ENCODE measurements at places on chromosomes 11 and 22.

DNA sequence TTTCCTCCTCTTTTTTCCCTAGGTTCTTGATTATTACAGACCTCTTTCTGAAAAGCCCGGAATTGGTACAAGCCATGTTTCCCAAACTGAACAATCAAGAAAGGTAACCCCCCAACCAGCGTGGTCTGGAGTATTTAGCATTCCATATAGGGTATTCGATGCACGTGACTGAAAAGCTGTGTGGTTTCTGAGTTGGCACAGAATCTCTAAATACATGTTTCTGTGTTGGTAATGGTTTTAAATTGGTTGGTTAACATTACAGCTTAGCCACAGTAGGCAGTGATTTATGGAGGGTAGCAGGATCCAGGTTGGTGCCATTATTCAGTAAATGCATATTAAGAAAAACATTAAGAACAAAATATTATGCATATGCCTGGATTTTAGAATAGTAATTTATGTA is 46.8 kb downstream of the ATXN10 start:
- no peak for DNase-seq

GRCh38 chr22:45101515-45102227 is 62.1 kb upstream of the NUP50 start:
- peak; percentile 77 for DNase-seq

DNA sequence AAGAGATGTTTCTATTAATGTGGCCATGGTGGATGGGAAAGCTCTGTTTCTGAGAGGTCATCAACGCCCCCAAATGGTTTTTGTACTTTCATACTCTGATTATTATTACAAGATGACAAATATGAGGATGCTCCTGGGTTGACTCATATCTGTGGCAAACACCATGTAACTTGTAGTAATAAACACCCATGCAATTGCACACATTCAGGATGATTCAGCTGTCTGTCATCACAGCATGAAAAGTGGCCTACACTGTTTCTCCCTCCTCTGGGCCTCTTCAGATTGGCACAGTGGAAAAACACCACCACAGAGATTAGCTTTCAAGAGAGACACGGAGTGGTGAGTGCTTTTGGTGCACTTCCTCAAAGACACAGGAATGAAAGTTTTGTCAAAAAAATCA is 85.4 kb downstream of the MTNR1B start:
- DNase-seq: no peak

GRCh38 chr11:2586087-2586792 is 113.6 kb downstream of the KCNQ1OT1 start:
- no peak for DNase-seq

DNA sequence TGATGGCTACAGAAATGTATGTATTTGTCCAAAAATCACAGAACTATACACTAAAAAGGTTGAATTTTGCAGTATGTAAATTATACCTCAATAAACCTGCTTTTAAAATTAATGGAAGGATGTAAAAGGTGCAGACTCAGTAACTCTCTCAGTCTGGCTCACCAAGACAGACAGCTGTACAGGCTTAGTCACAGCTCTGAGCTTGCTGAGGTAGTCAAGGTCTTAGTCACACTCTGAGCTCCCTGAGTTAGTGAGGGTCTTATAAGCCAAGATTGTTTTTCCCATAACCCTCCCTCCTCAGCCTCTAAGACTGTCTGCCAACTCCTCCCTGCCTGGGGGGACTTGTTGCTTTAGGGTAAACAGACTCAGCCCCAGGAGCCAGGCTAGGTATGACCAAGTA is 59.3 kb upstream of the IZUMO1R start:
- DNase-seq: no peak

- no peak for DNase-seq
Measured at GRCh38 chr11:13160346-13160745, 117.2 kb upstream of the BMAL1 start.

GRCh38 chr11:68925611-68926010 is 21.9 kb downstream of the IGHMBP2 start:
- DNase-seq: no peak

DNA sequence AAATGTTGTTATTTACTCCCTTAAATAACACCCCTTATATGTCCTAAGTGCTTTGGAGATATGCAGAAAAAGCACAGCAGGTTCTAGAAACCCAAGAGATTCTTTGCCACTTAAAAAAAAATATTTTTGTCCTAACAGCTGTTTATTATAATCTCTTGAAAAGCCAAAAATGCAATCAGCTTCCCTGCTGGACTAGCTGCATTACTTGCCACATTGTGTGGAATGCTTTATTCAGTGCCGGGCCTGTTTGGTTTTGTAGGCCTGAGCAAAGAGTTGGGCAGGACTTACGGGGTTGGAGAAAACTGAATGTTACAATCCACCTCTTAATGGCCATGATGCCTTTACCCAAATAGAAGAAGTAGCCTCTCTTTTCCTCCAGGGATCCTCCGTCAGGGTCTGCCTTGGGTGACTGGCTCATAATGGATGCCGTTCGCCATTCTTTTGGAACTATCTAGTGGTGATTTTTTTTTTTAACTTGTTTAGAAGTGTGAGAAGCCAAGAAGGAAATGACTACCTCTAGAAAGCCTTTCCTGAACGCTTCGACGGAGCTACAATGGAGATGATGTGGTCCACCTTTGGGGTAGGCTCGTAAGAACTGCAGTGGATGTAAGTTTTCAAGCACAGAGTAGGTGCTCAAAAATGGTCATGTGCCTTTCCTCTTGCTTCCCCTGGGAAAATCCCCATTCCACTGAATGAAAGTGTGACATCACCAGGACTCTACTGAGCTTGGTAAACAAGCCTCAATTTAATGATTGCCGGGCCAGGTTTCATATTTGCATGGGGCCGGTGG is 241.3 kb upstream of the NCAM1 start:
- DNase-seq: no peak

DNA sequence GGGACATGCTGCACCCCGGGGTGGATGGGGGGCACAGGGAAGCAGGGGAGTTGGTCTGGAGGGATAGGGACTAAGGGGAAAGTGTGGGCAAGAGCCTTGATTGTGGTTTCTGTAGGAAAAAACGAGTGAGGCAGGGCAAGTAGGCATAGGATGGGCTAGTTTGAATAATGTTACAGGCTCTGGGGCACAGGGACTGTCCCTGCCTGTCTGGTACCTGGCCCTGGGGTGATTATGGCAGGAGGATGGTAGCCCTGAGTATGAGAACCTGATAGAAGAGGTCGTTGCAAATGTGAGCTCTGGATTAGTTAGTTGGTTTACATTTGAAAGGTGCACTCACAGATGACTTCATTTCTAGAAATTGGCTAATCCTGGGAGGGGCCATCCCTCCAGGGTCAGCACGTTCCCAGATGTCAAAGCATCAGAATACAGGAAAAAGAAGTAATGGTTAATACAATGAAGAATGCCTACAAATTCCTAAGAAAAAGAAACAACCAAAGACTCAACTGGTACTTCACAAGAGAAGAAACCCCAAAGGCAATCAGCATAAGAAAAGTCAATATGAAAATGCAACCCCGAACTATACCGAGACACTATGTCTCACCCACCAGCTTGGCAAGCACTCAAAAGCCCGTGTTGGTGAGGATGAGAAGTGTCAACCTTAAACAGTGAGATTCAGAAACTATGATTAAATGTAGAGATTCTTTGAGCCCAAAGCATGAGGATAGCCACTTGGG is 11.3 kb upstream of the SMIM38 start:
- no peak for DNase-seq

DNA sequence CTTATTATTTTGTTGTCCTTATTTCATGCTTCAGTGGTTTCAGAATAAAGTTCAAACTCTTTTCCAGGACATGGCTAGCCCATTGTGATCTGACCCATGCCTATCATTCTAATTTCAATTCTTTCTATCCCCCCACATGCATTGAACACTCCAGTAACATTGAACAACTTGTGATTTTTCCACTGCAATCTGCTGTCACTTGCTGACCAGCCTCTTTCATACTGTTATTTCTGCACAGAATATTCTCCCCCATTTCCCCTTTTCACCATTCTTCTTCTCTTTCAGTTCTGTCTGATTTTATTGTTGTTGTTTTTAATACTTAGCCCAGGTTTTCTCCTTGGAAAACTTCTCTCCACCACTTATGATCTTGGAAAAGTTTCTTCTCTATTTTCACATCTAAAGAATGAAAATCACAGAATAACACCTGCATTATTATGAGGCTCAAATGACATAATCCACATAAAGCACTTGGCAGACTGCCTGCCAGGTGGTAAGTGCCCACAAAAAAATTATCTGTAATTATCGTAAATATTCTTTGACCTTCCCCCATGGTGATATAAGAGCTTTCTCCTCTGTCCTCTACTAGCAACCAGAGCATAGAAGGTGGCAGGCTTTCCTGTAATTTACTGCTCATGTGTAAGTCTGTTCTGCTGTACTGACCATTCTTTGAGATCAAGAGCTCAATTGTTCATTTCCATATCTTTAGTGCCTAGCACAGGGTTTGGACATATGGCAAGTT is 51.9 kb upstream of the EED start:
- DNase-seq: peak; percentile 27
